ENCODE measurements at places on chromosomes 3 and 15.

GRCh38 chr3:6249679-6250078, 611.2 kb upstream of the GRM7 start:
- DNase-seq: no peak

DNA sequence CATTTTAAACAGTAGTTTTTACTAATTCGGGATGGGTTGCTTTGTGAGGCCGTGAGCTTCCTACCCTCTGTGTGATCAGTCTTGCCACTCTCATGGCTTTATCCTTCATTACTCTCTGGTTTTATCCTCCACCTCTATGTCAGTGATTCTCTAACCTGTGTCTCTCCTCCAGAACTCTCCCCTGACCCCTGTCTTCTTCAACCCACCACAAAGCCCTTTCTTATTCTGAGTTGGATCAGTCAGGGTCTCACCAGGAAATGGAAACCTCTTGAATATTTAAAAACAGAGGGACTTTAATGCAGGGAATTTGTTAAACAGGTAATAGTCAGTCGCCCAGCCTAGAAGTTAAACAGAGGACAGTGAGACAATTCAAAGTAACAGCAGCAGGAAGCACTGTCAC, 64.2 kb upstream of the ADPGK start:
- no peak for DNase-seq

DNA sequence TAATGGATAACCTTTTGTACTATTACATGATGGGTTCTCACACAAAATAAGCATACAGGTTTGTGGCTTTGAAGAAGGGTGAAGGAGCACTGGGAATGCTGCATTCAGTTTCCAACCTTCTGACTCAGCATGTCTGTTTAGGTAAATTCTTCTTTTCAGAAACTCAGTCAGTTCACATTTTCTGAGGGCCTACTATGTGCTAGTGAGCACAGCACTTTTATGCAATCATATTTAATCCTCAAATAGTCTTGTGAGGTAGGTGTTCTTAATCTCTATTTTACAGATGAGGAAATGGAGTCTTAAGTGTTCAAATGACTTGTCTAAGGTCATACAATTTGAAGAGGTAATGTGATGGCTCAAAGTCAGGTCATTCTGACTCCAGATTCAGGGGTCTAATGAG, 41.2 kb downstream of the ISL2 start:
- DNase-seq: no peak

DNA sequence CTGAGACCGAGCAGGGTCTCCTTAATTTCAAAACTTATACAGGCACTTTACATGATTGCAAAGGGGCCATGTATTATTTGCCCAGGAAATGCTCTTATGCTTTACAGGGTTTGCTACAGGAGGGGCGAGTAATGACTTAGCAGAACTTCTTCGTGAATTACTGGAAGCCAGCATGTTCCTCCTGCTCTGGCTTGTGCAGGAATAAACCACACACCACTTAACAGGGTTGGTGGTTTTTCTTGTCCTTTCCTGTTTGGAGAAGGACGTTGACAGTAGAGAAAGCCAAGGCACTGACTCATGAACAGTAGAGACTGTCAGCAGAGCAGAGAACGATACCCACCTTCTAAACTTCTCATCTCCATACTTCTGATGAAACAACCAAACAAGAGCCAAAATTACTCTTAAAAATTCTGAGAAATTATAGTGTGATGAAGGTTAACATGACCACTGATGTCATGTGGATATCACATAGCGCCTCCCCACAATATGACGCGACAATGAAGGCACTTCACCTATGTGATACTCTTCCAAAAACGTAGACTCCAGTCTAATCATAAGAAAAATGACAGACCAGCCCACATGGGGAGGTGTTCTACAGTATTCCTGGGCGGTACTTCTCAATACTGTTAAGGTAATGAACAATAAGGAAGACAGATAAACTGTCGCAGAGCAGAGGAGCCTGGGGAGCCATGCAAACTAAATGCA, 24.7 kb upstream of the MCTP2 start:
- no peak for DNase-seq

DNA sequence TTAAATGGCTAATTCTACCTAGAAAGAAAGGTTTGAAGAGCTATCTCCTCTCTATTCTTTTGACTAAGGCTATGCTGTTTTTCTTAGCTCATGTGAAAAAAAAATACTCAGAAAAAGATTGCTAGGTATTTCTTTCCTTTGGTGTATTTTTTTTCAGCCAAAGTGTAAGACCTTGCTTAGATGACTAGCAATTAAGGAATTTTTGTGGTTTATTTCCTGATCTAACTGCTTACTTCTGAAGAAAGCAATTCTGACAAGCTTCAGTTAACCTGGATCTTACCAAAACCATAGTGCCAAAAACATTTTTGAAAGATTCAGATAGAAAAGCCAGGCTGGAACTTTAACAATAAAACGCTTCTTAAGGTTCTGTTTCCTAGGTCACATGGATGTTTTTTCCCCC, 315.6 kb downstream of the SOX2 start:
- DNase-seq: no peak
